Activated CD8-positive, alpha-beta memory T cell treated with anti-CD3 and anti-CD28 coated beads for 1 hour (primary cell): ENCODE measurements at places on chromosomes 3 and 15.

DNA sequence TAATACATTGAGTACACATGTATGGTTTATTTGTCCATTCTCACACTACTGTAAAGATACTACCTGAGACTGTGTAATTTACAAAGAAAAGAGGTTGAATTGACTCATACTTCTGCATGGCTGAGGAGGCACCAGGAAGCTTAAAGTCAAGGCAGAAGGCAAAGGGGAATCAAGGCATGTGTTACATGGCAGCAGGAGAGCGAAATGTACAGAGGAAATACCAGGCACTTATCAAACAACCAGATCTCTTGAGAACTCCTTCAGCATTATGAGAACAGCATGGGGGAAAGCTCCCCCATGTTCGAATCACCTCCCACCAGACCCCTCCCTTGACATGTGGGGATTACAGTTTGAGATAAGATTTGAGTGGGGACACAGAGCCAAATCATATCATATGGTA lies 666.3 kb downstream of the ZBBX start:
- no peak for DNase-seq

GRCh38 chr3:194537732-194538247 lies 51.0 kb upstream of the ATP13A3 start:
- DNase-seq: no peak

- no peak for DNase-seq
Measured at GRCh38 chr15:81026836-81027599, 26.3 kb downstream of the TLNRD1 start.

GRCh38 chr3:184757022-184757651 lies 45.3 kb upstream of the MAGEF1 start:
- DNase-seq: no peak

DNA sequence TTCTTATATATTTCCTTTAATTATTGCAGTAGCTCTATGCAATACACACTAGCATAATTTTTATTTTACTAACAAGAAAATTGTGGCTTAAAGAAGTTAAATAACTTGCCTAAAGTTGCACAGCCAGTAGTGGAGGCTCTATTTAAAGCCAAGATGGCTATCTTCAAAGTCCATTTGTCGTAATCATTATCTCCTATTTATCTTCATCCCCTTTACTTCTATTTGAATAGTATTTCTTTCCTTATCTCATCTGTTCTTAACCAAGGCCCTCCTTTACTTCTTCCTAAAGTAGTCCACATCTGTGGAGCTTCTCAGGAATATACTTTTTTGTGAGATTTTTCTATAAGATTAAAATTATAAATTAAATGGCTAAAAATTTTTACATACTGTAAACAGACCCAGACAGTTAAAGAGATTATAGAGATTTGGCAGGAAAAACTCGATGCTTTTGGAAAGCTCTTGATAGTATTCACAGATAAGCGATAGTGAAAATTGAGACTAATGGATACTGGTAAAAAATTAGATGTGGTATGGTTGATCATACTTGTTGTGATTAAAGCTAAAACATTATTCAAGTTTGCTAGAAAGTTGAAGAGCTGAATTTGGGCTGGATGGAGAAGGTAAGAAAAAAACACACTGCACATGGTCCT lies 129.2 kb downstream of the ZNF609 start:
- DNase-seq: no peak

- no peak for DNase-seq
Measured at GRCh38 chr3:149554826-149555225, 80.3 kb downstream of the TM4SF4 start.

DNA sequence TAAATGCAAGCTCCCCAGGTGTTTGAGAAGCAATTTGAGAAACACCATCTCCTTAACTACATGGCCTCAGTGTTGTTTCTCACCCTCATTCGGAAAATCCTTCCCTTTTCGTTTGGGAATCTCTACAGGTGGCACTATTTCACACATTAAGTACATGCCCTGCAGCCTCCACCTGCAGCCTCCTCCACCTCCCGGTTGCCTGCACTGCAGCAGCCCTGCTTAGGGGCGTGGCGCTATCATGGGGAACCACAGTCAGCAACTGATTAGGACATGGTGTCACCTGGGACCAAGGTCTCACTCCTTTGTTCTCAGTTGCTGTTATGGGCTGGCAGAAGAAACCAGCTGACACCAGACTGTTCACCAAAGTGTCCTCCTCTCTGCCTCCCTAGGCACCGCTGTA lies 11.7 kb upstream of the ZNF774 start:
- DNase-seq: no peak

- no peak for DNase-seq
Measured at GRCh38 chr15:76339305-76340197, 3.0 kb downstream of the ISL2 start.

GRCh38 chr3:81388191-81388590 lies 373.3 kb downstream of the GBE1 start:
- DNase-seq: no peak

- no peak for DNase-seq
Measured at GRCh38 chr3:15498431-15499214, 22.9 kb downstream of the COLQ start.

- DNase-seq: no peak
Measured at GRCh38 chr3:177358091-177358976, 161.1 kb upstream of the TBL1XR1 start.

GRCh38 chr15:42490291-42490670 lies 660 bp downstream of the ZNF106 start:
- DNase-seq: no peak

- DNase-seq: no peak
Measured at GRCh38 chr3:109640146-109640652, 302.9 kb upstream of the DPPA4 start.

GRCh38 chr15:89097313-89097712 lies 9.1 kb downstream of the ABHD2 start:
- no peak for DNase-seq

DNA sequence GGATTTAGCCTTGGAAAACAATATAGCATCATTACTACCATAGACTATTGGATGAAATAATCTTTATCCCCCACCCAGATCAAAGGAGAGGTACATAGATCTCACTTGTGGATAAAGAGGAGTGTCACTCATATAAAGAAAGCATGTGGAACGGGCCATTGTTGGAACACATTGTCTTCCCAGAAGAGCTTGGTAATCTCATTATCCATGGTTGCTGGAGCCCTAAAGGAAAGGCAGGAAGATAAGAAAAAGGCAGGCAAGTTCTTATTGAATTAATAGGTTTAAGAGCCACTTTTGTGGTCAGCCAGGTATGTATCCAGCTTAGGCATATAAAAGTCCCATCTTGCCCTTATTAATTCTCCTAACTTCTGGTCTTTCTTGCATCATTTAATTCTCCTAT lies 659.1 kb downstream of the GRM7 start:
- no peak for DNase-seq

GRCh38 chr15:89857673-89858072 lies 36.1 kb downstream of the AP3S2 start:
- no peak for DNase-seq

GRCh38 chr3:185071287-185071800 lies 81.5 kb downstream of the C3orf70 start:
- DNase-seq: no peak

DNA sequence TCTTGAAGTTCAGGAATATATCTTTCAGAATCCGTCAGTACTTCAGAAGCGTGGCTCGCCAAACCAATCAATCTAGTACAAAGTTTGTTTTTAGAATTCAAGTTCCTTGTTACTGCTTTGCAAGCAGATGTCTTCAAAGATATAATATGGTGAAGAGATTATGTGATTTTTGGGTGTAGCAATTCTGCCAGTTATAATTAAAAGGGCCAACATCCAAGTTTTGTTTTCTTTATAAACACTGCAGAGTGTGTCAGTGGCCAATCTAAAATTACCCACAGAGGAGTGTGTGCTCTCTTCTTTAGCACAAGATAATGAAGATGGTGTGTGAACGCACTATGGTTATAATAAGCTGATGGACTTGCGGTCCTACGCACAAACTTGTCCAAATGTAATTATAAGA lies 493.6 kb upstream of the MDFIC2 start:
- DNase-seq: no peak

GRCh38 chr3:149077628-149078027 lies 8.7 kb downstream of the HLTF start:
- no peak for DNase-seq

GRCh38 chr15:77083381-77084160 lies 12.7 kb upstream of the TSPAN3 start:
- DNase-seq: peak; percentile 32

DNA sequence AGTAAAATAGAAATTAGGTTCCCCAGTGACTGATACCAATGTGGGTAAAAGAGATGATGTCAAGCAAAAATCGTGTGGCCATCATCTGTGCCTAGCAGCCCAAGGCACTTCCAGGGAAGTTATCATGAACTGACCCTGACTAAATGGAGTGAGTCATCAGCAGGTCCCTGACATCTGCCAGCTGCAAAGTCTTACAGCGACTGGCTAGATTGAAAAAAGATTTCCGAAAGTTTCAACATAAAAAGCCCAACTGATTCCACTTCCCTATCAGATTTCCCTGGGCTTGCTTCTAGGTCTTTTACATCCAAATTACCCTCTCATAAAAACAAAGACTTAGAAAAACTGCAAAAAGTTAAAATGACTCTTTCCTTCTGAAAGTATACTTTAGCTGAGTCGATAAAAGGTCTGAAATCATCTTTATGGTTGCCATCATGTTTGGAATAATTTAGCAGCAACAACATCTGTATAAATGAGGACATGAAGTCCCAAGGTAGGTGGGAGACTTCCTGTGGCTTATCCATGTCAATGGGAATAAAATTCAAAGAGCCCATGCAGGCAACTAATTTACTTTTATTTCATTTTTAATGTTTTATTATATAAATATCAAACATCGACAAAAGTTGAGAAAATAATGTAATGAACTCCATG lies 342.8 kb downstream of the ERC2 start:
- no peak for DNase-seq

GRCh38 chr3:106183762-106184391 lies 315.1 kb upstream of the CBLB start:
- DNase-seq: no peak

DNA sequence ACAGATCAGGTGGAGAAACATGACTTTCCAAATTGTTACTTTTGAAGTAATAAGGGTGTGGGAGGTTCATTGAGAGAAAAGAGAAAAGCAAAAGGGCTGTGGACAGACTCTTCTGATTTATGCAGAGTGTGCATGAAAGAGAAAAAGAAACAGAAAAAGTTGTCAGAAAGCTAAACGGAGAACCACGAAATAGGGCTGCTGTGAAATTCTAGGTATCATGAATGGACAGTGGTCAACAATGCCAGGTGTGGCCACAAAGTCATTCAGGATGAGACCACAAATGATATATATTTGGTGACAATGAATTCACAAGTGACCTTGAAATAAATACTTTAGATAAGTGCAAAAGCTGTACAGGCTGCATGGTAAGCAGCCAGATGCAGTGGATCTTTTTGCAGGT lies 170.1 kb downstream of the IL5RA start:
- no peak for DNase-seq

- DNase-seq: no peak
Measured at GRCh38 chr3:58955308-58955707, 94.5 kb downstream of the CFAP20DC start.

- no peak for DNase-seq
Measured at GRCh38 chr3:139110072-139110830, 65.6 kb upstream of the PRR23C start.

DNA sequence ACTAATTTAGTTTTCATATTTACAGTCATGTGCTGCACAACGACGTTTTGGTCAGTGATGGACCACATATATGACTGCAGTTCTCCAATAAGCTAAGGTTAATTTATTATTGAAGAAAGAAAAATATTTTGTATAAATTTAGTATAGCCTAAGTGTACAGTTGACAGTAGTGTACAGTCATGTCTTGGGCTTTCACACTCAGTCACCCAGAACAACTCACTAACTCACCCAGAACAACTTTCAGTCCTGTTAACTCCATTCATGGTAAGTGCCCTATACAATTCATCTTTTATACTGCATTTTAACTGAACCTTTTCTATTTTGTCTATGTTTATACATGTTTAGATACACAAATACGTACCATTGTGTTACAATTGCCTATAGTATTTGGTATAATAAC lies 3.8 kb upstream of the GABRR3 start:
- no peak for DNase-seq

DNA sequence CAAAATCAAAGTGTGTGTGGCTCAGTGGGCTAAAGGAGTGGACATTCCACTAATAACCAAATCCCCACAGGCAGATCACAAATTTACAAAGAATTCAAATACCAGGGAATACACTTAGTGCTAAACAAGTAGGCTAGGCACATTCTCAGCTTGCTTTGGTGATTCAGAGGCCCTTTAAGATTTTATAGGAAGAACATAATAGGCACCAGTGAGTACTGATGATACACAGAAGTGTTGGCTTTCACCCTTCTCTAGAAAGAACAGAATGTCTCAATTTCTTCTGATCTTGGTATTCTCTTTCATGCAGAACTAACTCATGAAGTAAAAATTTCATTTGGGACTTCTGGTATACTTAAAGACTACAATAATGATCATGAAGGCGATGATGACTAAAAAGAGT lies 55.0 kb downstream of the POLR2M start:
- no peak for DNase-seq

DNA sequence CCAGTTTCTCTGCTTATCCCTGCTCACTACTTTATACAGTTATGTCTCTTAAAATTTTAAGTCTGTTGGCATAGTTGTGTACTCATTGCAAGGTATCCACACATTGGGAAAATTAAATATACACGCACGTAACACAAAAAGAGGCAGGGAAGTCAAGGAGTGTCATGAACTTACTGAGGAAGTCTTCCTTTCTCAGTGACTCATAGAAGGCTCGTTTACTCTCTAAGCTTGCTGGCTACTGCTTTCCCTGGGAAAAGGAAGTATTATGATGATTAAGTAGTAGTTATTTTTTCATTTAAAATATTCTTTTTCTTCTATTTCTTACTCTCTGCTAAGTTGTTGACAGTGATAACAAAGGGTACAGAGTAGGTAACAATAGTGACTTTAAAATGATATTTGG lies 287.3 kb downstream of the UBE2E2 start:
- no peak for DNase-seq

GRCh38 chr15:71080705-71081104 lies 34.6 kb upstream of the THSD4 start:
- DNase-seq: no peak
